Muscle of arm (tissue), 14 donors: ENCODE measurements at places on chromosomes 4 and X.

DNA sequence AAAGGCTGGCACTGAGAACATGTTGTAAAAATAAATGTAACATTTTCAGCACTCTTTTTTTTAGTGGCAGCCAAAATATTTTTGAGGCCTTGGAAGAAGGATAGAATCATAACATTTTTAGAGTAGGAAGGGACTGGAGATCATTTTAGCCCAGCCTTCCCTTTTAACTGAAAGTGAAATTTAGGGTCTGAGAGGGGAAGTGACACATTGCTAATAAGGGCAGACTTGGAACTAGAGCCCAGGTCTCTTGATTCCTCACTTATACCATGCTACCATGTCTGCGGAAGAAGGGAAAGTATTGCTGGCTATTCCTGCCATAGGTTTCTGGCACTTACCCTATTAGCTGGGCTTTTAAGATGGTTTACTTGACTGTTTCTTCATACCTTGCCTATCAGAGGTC, 4.8 kb downstream of the WDR44 start:
- DNase-seq: no peak

- no peak for DNase-seq
These were observed 105.5 kb downstream of the MID1 start for GRCh38 chrX:10514891-10515290.

GRCh38 chrX:130805903-130806302, 97.1 kb downstream of the ENOX2 start:
- no peak for DNase-seq

- DNase-seq: no peak
These were observed 23.5 kb downstream of the ARAP2 start for GRCh38 chr4:36220776-36221175.

DNA sequence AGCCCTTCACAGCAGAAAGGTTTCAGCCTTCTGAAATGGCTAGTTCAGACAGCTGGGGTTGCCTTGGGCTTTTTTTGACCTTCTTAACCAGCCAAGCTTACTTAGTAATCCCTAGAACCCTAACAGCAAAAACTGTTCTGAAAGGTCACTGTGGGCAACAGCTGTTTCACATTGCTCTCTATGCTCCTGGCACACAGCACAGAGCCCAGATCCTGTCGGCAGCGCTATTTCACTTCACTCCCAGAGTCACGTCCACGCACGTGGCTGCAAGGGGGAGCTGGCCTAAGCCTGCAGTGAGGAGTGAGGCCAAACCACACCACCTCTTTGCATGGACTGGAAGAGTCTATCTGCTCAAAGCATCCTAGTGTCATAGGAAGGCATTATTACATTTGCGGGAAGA, 32.0 kb upstream of the STS start:
- no peak for DNase-seq

DNA sequence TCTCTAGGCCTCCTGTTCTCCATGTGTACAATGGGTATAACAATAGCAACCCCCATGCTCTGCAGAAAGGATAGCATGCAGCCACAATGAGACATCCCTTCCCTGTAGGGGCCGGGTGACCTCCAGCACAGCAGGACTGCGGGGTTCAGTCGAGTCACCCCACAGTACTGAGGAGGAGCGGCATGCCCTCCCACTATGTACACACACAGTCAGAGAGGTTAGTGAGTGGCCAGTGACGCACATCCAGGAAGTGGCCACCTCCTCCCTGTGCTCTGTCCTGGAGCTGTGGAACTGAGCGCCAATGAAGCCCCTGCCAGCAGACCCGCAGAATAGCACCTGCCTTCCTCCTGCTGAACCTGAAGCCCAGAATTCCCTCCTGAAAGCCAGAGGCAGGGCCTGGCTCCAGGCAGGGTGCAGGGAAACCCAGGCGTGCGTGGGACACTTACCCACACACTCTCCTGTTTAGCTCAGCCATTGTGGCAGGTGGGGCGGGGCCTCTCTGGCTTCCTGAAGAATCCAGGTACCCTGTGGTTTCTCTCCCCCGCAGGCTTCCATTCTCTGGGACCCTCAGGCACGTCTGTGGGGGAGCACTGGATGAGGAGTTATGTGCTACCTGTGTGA, 50.0 kb downstream of the WFS1 start:
- no peak for DNase-seq

DNA sequence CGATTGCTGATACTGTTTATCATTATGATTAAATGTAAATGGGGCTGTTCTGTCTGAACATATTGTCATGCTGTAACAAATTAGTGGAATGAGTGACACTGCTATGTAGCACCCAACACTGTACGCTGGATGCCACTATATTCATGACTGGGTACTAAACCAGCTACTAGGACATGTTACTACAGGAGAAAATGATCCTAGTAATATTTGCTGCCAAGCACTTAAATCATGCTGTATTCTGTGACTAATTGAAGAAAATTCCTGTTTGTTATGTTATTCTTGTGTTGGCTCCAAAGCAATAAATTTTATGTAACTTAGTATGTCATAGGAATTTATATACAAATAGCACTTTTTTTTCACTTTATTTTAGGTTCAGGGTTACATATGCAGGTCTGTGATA, 804.2 kb downstream of the CENPC start:
- no peak for DNase-seq

GRCh38 chr4:78687818-78688217, 88.3 kb upstream of the BMP2K start:
- no peak for DNase-seq

GRCh38 chrX:154751203-154751668, 359 bp upstream of the GAB3 start:
- DNase-seq: no peak

DNA sequence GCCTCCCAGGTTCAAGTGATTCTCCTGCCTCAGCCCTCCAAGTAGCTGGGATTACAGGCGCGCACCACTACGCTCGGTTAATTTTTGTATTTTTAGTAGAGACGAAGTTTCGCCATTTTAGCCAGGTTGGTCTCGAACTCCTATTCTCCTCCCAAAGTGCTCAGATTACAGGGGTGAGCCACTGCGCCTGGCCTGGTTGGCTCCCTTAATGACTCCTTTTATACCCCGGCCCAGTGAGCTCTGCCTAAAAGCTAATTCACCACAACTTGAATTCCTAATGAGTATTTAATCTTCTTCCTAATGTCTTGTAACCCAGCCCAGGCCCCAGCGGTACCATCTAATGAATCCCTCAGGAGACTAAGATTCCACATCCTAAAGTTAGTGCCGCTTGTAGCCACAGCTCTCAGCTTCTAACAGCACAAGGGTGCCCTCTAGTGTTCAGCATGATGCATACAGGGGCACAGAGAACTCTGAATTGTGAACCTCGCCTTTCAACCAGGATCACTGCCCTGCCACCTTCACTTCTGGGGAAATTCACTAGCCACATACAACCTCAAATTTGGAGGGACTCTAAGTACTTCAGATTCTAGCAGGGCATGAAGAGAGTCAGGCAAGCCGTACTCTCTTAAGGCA, 89.5 kb downstream of the OR13H1 start:
- peak; percentile 45 for DNase-seq

- no peak for DNase-seq
These were observed 44.3 kb upstream of the PPP2R3B start for GRCh38 chrX:431056-431455.

GRCh38 chrX:65601530-65602220, 65.8 kb upstream of the MSN start:
- peak; percentile 54 for DNase-seq

DNA sequence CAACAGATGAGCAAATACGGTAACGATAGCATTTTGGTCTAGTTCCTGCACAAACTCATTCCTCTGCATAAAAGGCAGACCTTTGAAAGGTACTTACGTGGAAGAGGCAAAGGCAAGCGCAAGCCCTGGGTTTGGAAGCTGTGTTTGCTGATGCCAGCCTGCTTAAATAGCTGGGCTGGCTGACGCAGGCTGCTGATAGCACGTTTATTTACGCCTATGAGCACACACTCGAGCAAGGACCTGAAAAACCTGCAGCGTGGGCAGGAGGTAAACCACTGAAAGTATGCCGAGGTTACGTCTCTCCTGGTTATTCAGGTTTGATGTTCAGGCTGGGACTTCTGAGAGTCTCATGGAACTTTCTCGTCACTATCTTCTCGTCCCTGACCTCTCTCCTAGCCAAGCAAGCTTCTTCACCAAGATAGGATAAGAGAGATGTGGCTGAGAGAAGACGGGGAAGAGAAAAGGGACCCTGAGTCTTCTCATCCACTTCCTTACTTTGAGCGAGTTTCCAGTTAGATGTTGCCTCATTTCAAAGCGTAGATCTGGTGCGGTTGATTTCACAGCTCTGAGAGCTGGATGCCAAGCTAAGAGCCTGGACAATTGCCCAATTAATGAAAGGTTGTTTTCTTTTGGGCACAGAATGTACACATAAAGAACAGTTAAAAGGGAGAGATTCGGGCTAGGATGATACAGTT, at the start of gene HOPX:
Gene HOPX, minus strand, starts transcription at position 139 of the 695 bp plus-strand sequence. CDS start 23,480 bp downstream, outside the sequence.
- DNase-seq: no peak

- DNase-seq: no peak
These were observed 6.1 kb upstream of the CYSLTR1 start for GRCh38 chrX:78333521-78333920.

DNA sequence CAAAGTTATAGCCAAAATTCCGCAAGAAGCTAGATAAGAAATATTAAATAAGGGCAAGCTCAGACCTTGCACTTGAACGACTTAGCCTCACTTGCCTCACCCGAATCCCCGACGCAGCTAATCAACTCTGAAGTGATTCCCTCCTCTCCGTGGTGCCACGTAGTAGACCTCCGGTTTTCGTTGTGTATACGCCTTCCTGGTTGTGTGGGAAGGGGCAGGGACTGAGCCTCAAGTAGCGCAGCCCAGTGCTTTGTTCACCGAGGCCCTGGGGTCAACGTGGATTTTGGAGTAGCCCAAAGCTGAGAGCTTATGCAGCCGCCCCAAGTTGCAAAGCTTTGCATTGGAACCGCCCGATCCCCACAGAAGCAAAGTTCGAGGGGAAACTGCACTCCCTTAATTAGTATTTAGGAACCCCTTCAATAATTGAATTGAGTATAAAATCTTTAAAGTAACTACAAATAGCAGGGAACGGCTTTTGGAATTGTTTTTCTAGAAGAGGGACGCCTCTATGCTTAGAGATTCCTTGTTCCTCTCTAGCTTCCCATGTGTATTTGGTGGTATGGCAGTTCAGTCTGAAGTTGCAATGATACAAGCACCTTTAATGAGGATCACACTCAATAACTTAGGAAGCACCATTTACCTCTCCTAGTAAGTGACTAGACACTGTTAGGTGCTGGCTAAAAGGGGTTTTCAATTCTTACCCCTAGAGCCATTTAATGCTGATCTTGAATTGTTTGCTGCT, 55.7 kb downstream of the LINC00632 start:
- DNase-seq: peak; percentile 48

GRCh38 chrX:153744210-153745066, 19.6 kb upstream of the PLXNB3 start:
- DNase-seq: no peak

- DNase-seq: no peak
These were observed 46.7 kb upstream of the IL2 start for GRCh38 chr4:122503214-122503613.

DNA sequence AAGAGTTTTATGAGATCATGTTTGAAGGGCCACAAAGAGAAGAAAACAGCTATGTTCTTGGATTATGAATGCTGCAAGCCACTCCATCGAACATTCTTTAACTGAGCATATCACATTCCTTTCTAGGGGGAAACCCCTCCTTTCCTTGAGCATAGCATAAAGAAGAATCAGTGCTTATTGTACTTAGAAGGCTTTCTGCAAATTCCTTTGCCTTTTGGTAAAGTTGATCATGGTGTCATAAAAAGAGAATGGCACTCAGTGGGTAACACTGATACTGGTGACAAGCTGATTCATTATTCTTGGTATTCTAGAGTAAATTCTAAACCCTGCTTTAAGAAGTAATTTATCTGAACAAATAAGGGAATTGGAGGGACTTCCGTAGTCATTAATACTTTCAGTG, 88.5 kb upstream of the GPR34 start:
- DNase-seq: no peak

- DNase-seq: no peak
These were observed 411 bp upstream of the VEGFC start for GRCh38 chr4:176793060-176793605.

DNA sequence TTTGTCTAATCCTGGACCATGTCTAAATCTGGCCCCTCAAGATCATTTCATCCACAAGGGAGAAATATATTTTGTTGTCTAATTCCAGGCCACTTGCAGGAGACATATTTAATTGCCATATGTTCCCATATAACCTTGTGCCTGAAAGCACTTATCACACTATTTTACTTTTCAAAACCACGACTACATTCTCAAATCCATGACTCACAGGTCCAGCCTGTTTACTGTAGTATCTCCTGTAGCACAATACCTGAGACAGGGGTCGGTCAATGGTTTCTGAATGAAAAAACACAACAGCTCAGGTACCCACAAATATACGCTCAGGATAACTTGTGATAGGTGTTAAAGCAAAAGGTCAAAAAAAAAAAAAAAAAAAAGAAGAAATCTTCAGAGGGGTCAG, 60.9 kb downstream of the SEC24D start:
- no peak for DNase-seq

- DNase-seq: no peak
These were observed 551 bp upstream of the ARX start for GRCh38 chrX:25016361-25016671.

DNA sequence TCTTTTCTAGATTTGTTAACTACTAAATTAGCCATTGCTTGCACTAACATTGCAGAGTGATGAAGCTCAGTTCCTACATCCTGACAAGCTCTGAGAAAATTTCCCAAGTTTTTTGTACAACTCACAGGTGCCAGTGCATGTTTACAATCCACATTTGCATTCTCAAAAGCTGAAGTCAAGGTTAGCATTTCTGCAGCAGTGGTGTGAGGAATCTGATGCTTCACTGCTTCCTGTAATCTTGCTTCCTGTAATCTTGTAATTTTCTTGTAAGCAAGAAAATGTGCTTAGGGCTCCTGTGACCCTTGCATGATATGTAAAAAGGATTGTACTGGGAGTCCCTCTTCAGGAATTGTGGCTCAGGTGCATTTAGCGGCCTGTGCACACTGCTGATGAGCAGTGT, 207.4 kb upstream of the CXCL13 start:
- DNase-seq: no peak

GRCh38 chr4:131054489-131055019, 1958.6 kb downstream of the C4orf33 start:
- DNase-seq: no peak

DNA sequence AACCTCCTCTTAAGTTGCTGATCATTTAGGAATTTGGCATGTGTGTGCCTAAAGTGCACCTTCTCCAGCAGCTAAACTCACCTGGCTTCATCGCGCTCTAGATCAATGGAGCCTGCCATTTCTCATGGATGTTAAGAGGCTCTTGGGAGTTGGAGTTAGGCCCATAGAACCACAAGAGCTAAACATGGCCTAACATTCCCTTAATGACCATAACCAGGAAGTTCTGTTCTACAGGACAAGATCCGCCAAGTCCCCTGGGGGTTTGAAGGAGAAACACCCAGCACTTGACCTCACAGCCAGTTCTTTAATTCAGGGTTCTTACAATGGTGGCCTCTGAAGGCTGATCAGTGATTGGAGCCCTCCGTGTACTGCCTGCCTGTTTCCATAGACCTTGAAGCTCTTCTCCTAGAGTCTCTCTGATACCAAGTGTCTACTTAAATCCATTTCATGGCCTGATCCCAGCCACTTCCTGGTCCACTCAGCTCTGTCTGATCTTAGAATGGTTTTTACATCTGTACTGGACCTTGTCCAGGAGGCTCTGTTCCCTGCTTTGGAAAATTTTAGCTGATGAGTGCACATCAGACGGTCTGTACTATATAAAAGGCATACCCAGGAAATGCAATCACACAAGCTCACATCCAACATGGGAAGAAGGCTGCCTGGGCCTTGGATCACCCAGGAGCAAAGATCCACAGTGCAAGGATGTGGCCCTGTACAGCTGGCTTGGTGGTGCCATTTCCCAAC, 45.1 kb downstream of the RPS3A start:
- DNase-seq: peak; percentile 33

- DNase-seq: no peak
These were observed 72.5 kb downstream of the C4orf46 start for GRCh38 chr4:158599150-158599549.

GRCh38 chrX:103442536-103442901, 66.2 kb downstream of the BEX3 start:
- no peak for DNase-seq
